ENCODE measurements at places on chromosomes 12 and 14.

GRCh38 chr14:88243946-88244345 is 79.1 kb downstream of the KCNK10 start:
- no peak for DNase-seq

DNA sequence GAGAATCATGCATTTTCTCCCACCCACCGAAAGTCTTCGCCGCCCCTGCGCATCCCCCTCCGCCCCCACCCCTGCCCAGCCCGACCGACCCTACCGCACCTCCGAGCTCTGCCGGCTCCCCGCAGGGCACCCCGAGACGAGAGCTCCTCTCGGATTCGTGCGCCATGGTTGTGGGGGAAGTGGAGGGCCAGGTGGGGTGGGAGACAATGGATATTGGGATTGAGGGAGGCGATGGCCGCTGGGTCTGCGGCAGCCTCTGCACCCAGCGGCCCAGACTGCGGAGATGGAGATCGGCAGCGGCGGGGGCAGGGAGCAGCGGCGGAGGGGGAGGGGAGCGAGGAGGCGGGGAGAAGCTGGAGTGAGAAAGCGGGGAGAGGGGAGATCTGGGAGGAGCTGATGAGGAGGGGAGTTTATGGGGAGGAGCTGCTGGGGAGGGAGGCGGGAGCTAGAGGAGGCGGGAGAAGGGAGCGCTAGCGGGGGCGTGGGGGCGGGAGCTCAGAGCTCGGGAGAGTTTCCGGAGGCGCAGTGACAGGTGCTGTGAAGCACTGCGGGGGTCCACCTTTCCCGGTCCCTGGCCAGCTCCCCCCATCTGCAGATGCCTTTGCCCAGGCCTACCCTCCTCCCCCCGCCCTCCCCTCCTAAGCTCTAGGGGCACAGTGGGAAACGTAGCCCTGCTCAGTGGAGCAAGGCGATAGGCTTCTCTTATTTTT is at the start of gene SALL2:
TSS of gene SALL2 (minus strand) at position 385 of the 710 bp plus-strand sequence. CDS start at position 166, 219 bp downstream.
- no peak for DNase-seq

- DNase-seq = peak; percentile 12
Measured at GRCh38 chr12:1542599-1542998, 51.8 kb downstream of the FBXL14 start.

- no peak for DNase-seq
Measured at GRCh38 chr14:56156096-56156495, 37.9 kb downstream of the PELI2 start.

DNA sequence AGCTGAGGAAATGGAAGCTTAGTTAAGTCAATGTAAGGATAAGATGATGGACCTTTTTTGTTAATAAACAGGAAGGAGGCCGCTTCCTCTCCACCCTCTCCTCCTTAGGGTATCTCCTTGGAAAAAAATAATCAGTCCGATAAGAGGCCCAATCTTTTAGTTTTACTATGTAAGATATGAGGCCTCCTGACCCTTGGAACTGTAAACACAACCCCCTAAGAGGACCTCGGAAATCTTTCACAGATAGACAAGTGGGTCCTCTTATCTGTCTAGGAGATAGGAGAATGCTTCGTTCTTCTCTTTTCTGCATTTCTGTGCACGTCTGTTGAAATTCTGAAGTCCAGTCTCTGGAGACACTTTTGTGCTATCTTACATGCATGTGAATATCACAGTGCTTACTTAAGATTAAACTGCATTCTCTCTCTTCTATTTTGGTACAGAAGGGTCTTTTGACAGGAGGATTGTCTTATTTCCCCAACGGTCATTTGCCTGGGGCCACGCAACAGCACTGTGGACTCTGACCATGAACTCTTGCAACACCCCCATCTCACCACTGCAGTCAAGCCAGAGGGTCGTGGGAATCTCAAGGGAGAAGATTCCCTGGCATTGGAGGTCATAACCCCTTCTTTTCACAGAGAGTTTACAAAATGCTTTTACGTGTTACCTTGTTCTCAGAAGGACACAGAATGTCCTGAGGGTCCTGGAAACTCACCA is 313.0 kb upstream of the RTL1 start:
- no peak for DNase-seq

DNA sequence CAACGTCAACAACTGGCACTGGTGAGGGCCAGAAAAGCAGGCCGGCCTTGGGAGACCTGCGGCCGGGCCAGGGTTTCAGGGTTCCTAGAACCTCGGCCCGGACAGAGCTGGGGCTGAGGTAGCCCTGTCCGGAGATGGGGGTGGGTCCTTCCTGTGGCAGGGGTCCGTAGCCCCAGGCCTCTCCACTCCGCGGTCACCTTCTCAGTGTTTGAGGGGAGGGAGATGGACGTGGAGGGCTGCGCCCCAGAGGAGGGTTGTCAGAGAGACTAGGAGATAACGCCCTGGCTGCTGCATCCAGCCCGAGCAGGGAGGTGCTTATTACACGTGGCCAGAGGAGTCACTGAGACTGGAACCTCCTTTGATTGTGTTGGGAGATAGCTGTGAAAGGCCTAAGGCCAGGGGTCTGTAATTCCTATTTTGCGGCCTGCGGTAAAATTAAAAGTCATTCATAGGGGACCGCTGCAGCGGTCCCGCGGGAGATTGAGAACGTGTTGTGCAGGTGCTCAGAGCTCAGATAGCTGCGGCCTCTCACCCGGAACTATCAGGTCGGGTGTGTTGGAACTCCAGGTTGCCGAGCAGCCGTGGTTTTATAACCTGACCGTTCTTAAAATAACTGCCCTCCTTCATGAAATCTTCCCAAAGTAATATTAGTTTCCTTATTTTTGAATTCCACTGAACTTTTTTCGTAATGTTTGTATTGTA is 507 bp downstream of the AHSA1 start:
- DNase-seq = peak; percentile 37

DNA sequence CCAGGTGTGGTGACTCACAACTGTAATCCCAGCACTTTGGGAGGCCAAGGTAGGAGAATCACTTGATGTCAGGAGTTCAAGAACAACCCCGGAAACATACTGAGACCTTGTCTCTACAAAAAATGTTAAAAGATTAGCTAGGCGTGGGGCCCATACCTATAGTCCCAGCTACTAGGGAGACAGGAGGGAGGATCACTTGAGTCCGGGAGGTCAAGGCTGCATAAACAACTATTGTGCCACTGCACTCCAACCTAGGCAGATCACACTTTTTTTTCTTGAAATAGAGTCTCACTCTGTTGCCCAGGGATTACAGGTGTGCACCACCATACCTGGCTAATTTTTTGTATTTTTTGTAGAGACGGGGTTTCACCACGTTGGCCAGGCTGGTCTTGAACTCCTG is 6.1 kb downstream of the RND1 start:
- no peak for DNase-seq

DNA sequence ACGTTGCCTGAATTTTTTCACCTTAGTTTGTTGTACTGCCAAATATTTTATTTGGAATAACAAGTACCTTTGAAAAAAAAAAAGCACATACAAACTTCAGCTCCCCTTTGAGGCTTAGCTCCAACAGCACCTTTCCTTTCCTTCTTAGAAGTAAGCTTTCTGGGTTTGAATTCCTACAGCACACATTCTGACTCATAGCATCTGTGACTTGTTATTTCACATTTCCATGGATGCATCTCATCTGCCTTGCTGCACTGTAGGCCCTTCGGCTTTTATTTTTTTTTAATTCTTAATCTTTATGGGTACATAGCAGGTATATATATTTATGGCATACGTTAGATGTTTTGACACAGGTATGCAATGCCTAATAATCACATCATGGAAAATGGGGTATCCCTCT is 7.2 kb downstream of the LGALS3 start:
- DNase-seq = no peak

DNA sequence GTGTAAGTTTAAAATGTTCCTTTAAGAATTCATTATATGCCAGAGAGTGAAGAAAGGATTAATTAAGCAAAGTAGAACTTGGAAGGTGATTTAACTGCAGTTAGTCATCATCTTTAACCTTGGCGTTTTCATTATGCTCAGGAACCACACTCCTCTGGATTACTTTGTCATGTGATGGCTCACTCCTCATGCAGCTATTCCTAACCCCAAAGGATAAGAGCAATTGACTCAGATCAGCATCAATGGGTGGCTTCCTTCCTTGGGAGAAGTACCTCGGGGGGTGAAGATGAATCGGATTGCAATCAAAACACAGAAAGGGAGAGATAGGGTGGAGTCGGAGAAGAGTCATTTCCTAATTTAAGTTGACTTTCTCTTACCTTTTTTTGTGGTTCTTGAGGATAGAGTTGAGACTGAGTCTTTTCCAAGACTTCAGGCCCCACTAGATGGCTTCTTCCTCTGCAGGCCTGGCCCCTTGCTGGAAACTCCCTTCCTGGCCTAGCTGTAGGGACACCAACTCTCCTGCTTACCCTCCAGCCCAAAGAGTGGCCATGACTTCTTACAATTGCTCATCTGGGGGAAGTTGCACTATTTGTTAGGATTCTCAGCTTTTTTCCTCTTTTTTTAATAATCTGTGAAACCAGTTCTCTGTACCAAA is 238.6 kb upstream of the DDHD1 start:
- no peak for DNase-seq

- no peak for DNase-seq
Measured at GRCh38 chr12:124472690-124473279, 94.6 kb downstream of the NCOR2 start.

DNA sequence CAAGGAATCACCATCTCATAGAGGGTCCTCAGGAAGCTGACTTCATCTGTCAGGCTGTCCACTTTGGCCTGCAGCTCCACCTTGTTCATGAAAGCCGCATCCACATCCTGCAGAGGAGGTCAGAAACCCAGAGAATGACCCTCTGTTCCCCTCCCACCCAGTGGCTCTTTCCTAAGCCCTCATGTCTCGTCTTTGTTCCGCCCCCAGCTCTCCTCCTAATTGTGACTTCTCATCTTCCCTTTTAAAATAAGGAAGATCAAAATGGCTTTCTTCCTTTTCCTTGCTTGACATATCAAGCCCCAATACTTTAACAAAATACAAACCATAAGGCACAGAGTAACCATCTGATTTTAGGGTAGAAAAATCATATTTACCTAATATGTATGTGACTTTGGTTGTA is 4.4 kb downstream of the KRT76 start:
- no peak for DNase-seq

- DNase-seq = no peak
Measured at GRCh38 chr12:5201554-5202218, 158.0 kb downstream of the KCNA5 start.

DNA sequence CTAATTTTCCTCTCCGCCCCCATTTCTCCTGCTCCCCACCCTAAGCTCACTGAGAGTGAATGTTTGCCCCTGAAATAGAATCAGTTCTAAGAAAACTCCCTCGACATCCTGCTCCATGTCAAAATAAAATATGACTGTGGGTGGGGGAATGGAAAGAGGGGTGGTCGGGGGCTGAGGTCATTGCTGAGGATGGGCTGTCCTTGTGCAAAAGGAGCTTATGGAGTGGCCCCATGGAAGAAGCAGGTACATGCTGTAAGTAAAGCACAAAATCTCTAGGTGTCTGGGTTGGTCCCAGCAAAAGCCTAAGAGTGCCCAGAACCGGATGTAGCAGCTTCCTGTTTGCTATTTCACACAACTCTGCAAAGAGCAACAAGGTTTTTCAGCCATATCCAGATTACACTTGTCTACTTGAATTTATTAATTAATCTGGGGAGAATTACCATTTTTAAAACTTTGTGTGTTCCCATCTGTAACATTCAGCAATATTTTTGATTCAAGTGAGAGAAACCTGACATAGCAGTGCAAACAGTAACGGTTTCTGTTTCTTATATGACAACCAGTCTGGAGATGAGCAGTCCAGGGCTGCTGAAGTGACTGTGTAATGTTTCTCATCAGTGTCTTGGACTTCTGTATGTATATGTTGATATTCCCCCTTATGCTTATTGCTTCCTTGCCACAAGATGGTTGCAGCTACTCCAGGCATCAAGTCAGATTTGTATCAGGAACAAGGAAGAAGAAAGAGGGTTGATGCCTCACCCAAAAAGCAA is 40.4 kb upstream of the GZMB start:
- peak; percentile 31 for DNase-seq

DNA sequence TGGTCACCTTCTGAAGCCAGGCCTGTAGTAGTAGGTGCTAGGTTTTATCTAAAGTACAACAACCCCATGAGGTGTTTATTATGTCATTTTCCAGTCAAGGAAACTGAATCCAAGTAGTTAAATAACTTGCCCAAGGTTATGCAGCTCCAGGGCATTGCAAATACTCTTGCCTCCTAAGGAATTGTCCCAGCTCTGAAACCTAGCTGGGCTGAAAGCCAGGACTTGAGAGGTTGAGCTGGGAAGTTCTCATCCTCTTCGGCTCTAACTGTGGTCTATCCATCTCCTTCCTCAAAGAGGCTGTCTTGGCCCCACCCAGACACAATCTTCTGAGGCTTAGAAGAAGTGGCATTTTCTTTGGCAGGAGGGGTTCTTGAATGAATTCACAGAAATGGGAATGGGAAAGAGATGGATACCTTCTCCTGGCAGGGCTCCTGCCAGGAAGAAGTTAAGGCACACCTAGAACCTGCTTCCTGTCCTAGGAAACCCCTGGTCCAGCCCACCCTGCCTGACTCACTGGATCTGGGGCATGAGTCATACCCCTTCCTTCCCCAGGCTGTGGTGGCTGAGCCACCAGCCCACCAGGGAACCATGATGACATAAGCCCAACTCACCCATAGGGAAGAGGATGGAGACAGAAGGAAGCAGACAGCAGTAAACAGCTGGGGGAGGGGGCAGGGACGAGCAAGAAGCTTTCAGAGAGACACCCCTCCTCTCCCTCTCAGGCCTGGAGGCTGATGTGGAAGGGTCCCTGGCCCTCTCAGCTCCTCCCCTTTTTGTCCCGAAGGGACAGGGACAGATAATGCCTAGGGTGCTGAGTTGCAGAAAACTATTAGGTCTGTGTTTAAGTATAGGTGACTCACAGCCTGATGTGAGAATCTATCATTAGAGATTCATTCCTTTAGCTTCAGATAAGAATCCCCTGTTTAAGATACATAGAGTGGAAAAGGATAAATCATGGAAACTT is 2.1 kb upstream of the PLEK2 start:
- peak; percentile 80 for DNase-seq

GRCh38 chr12:86917121-86917520 is 660.9 kb upstream of the MGAT4C start:
- no peak for DNase-seq

GRCh38 chr14:79920180-79920692 is 291.1 kb downstream of the DIO2 start:
- no peak for DNase-seq

DNA sequence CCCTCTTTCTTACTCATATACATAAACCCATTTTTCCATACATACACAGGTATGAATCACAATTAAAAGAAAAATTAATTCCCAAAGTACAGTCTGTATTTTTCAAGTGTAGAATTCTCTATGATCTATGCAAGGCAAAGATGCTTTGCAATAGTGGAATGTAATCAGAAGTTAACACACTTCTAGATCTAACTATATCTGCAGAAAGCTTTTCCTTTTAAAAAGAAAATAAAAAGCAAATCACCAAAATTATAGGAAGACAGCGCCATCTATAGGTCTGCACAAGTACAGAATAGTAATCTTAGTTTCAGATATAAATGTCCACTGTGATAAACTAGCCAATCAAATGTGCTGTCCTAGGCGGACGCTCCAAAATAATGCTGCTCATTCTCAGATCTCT is 22.0 kb downstream of the SLC25A21 start:
- DNase-seq = peak; percentile 50

- no peak for DNase-seq
Measured at GRCh38 chr12:124316257-124316900, 21.5 kb downstream of the RFLNA start.

GRCh38 chr14:23183158-23183470 is 346 bp downstream of the SLC7A8 start:
- DNase-seq = no peak

Data from MV-4-11 (cell line).